ENCODE measurements at places on chromosomes 12 and 14.

- no peak for DNase-seq
Observed at GRCh38 chr14:34993426-34993825, 10.6 kb downstream of the SRP54 start.

DNA sequence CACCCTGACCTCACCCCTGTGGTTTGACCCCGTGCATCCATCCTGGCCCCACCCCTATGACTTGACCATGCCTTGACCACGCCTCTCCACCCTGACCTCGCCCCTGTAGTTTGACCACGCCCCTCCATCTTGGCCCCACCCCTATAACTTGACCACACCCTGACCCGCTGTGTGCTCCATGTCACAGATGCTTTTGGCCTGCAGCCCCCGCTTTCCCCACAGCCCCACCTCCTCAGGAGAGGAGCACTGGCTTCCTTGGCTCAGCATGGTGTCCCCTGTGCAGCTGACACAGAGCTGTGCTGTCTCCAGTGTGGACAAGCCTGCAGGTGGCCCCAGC is 269.9 kb upstream of the SFSWAP start:
- DNase-seq = no peak

DNA sequence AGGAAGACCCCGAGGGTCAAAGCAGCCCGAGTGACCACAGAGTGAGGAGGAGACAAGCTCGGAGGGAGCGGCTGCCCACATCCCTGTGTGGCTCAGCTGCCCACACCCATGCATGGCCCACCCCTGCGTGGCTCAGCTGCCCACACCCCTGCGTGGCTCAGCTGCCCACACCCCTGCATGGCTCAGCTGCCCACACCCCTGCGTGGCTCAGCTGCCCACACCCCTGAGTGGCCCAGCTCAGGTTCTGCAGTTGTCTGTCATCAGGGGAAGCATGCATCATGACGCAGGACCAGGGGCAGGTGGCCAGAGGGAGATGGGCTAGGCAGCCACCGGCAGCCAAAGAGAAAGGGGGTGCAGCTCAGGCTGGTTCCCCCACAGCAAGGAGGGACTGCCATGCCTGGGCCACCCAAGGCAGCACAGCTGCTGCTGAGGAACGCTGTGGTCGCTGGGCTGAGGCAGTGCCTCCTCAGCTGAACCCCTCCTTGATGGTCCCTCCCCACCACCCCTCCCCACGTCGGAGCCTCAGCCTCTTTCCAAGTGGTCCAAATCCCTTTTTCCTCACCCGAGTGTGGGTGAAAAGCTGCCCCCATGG is 33.3 kb upstream of the NUDT14 start:
- no peak for DNase-seq

DNA sequence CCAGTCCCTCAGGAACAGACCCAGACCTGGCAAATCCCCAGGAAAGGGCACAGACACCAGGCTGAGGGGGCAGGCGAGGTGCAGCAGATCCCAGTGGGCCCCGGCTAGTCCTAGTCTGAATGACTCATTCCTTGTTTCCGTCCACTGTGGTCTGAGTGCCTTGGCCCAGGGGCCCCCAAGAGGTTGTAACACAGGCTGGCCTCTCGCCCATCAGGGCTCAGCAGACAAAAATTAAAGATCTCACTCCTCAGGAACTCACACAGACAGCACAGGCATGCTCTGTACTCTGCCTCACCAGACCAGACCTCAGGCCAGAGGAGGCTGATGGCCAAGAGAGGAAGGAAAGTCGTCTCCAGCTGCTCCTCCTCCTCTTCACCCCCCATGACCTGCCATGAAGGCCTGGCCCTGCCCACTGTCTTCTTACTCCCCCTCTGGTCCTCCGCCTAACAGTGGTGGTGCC is 7.7 kb upstream of the LTBP2 start:
- DNase-seq = peak; percentile 99

- peak; percentile 33 for DNase-seq
Observed at GRCh38 chr12:25130741-25131188, 64.2 kb downstream of the DNAI7 start.

DNA sequence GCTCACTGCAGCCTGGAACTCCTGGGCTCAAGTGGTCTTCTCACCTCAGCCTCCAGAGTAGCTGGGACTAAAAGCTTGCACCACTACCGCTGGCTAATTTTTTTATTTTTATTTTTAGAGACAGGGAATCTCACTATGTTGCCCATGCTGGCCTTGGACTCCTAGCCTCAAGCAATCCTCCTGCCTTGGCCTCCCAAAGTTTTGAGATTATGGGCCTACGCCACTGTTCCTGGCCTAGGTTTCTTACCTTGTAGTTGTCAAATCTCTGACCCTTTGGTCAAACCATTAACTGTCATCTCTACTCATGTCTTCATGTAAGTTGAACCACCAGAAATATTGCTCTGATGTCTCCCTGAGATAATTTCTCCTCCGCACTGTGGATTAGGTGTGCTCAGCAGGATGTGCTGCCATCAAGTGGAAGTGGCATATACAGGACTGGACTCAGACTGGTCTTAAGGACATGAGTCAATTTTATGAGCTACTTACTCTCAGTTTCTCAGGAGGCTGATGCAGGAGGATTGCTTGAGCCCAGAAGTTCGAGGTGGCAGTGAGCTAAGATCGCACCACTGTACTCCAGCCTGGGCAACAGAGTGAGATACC is 28.5 kb downstream of the ACTR6 start:
- peak; percentile 27 for DNase-seq

DNA sequence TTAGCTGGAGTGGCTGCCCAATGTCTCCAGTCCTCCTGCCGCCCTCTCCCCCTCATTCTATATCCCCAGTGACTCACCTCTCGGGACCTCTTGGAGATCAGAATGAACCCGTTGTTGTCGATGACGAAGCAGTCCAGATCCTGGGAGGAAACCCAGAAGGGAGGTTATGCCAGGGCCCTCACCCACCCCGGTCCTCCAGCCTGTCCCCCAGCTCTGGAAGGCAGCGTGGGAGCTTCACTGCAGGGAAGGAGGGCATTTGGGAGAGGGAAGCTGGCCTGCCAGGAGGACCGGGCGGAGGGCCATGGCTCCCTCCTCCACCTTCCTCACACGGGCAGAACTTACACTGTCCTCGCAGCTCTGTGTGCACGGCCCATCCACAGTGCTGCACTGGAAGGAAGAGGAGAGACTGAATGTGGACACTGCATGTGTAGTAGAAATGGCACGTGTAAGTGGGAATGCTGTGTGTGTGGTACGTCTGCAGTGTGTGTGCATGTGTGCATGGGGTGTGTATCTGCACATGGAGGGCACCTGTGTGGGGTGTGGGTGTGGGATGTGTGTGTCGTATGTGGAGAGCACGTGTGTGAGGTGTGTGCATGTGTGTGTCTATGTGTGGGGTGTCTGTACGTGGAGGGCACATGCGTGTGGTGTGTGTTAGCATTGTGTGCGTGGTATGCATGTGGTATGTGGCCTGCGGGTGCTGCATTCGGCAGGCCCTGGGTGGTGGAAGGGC is 10.0 kb upstream of the LRTM2 start:
- DNase-seq = no peak

GRCh38 chr12:44377443-44378187 is 498.5 kb downstream of the NELL2 start:
- DNase-seq = no peak

DNA sequence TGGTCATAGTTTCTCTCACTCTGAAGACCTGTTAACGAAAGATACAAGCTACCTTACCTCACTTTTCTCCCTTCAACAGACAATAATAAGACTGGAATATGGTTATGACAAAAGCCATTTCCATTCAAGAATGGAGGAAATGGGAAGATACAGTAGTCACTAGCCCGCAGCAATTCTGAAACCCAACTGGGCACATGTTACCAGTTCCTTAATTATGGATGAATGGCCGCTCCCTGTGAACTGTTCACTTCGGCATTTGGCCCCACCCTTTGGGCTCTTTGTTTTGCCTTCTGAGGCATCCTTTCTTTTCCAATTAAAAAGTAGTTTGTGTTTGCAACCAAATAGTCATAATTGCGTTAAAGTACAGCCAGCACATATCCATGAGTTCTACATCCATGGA is 19.0 kb downstream of the TRHDE start:
- DNase-seq = no peak

DNA sequence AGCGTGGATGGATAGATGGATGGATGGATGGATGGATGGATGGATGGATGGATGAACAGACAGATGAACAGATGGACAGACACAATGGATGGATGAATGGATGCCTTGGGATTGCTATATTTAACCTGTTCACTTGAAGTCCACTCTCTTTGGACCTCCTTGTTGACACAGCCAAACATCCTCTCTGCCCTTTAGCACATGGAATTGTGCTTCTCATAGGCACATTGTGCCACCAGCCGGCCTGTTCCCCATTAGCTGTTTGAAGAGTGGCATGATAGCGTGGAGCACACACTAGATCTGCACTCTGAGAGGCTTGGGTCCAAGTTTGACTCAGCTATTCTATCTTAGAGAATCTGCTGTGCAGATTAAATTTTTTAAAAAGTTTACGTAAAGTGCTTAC is 56.9 kb upstream of the GSC start:
- DNase-seq = no peak

- no peak for DNase-seq
Observed at GRCh38 chr14:79248771-79249170, 962.5 kb downstream of the DIO2 start.

- DNase-seq = no peak
Observed at GRCh38 chr14:85146779-85147178, 383.2 kb upstream of the FLRT2 start.

DNA sequence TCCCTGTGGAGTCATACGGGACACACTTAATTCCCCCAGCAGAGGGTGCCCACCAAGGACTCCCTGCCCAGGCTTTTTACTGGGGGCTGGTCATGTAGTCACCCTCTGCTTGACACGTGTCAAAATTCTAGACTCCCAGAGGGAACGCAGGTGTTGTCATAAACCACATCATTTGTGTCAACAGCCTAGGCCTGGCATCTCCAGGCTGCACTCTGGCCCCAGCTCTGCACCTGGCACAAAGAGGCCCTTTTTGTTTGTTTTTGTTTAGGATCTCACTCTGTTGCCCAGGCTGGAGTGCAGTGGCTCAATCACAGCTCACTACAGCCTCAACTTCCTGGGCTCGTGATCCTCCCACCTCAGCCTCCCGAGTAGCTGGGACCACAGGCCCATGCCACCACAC is 21.1 kb downstream of the BRI3BP start:
- DNase-seq = no peak

DNA sequence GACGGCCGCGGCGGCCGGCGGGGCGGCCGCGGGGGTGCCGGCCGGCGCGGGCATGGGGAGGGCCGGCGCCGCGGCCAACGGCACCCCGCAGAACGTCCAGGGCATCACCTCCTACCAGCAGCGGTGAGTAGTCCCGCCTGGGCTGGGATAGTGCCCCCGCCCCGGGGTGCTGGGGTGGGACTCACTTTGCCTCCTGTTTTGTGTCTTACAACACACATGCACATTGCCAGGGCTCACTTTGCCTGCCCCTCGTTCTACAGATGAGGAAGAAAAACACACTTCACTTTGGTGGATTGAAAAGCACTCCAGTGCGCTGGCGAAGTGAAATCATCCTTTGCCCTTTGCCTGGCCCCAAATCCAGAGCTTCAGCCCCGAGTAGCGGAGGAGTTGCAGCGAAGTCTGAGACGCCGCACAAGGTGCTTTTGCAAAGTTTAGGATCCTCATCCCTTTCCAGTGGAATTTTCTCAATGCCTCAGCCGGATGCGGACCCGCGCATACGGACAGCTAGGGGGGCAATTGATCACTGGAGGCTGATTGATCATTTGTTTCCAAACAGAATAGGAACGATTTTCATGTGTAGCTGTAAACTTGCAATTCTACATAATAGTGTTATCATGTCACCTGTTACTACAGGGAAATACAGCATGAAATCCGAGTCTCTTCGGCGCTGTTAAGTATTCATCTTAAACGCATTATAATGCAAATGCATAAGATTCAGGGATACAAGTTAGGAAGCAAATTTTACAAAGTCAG is 3.6 kb upstream of the NPAS3 start:
- DNase-seq = no peak

DNA sequence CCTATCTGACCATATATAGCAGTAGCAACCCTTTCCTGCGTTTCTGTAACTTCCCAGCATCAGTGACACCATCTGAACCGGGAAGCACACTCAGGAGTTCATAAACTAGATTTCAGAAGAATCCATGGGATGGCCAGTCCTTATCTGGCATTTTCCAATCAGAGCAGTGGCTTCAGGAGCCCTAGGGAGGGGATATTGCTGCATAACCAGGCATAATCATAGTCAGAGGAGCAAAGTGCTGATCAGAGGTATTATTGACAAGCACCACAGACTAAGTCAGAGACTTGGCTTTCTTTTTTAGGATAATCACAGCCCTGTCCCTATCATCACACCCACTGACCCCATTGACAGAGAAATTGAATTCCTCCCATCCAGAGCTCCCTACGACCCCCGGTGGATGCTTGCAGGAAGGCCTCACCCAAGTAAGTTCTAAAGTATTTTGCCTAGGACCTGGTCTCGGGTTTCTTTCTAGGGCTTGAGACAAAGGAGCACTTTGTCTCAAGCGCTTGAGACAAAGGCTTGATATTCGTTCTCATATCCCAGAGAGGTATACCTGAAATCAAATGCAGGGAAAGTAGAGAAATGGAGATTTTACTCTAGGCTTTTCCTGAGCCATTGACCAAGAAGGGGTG is 55.1 kb downstream of the FOXN4 start:
- no peak for DNase-seq

GRCh38 chr12:15272376-15272775 is 49.9 kb upstream of the PTPRO start:
- no peak for DNase-seq

DNA sequence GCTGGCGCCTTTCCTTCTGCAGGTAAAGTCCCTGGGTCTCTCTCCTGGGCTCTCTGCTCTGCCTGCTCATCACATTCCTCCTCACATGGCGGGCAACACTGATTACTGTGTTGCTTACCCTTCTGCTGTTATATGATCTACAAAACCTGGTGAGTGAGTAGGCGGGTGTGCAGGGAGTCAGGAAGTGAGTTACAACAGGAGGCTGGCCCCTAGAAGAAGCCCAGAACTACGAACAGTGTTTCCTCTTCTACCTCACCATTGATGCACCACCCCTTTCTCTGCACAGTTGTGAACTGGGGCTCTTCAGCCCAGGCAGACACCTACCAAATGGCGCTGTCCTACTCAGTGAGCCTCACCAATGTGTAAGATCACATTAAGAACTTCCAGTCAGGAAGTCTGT is 4.9 kb upstream of the KLHL33 start:
- no peak for DNase-seq

DNA sequence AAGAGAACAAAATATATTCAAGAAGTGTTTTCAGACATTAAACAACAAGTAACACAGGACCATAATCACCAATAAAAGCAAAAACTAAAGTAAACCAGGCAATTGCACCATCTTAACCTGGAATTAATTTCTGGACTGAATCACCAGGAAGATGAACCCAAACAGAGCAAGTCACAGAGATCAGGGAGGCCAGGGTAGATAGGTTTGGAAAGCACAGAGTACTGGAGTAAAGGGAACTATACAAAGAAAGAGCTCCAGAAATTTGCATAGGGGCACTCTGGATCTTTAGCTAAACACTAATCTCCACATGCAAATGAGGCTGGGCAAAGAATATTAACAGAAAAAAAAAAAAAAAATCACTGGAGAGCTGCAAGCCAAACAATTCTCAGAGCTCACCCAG is 84.7 kb downstream of the NUAK1 start:
- DNase-seq = no peak

- no peak for DNase-seq
Observed at GRCh38 chr12:1444142-1444516, 150.3 kb downstream of the FBXL14 start.
